Muscle of leg (tissue), 16 donors: ENCODE measurements at places on chromosomes 16 and 17. TPM values are rescaled to one million over a fixed set of nuclear protein-coding genes. Genes with fewer than 3 reads are reported as not detected.

NME2 gene
- 469 TPM for total RNA-seq

- DNase-seq, result no peak
These were observed 23.5 kb upstream of the ITGB4 start for GRCh38 chr17:75697651-75698291.

GRCh38 chr17:46013502-46014165, 14.6 kb downstream of the STH start:
- peak; percentile 80 for DNase-seq

- peak; percentile 54 for DNase-seq
These were observed 48.7 kb downstream of the DNAH17 start for GRCh38 chr17:78528541-78528940.

SAMD14 gene
- 1.5 TPM for total RNA-seq

TMEM101 gene
- total RNA-seq, result 39.7 TPM
